Activated CD4-positive, alpha-beta T cell treated with anti-CD3 and anti-CD28 coated beads, Interleukin-2, amount 50 U/mL, for 1 hour (primary cell): ENCODE measurements at places on chromosomes 11 and 22.

DNA sequence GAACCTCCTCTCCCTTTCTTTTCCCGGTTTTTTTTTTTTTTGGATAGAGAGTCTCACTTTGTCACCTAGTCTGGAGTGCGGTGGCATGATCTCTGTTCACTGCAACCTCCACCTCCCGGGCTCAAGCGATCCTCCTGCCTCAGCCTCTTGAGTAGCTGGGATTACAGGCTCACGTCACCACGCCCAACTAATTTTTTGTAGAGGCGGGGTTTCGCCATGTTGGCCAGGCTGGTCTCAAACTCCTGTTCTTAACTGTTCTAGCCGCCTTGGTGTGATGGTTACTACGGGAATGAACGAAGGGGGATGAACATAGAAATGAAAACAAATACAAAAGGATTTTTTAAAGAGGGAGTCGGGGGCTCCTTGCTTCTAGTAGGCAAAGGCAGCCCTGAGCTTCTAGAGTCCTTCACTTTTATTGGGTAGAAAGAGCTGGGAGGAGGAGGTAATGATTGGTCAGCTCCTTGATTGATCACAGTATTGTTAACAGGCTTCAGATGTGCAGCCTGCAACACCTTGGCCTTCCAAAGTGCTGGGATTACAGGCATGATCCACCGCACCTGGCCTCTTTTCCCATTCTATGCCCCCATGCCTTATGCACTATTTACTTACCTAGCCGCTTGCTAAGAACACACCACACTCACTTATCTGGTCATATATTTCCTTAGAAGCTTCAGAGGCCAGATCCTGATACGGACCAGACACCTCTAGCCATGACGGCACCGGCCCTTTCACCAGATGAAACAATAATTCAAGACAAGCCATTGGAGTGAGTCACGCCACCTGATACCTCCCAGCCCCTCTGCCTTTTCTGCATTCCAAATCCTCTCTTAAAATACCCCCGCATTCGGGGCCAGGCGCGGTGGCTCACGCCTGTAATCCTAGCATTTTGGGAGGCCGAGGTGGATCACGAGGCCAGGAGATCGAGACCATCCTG, 20.7 kb downstream of the SUSD2 start:
- DNase-seq, result no peak

- no peak for DNase-seq
These were observed 17.9 kb upstream of the TPH1 start for GRCh38 chr11:18063862-18064434.

DNA sequence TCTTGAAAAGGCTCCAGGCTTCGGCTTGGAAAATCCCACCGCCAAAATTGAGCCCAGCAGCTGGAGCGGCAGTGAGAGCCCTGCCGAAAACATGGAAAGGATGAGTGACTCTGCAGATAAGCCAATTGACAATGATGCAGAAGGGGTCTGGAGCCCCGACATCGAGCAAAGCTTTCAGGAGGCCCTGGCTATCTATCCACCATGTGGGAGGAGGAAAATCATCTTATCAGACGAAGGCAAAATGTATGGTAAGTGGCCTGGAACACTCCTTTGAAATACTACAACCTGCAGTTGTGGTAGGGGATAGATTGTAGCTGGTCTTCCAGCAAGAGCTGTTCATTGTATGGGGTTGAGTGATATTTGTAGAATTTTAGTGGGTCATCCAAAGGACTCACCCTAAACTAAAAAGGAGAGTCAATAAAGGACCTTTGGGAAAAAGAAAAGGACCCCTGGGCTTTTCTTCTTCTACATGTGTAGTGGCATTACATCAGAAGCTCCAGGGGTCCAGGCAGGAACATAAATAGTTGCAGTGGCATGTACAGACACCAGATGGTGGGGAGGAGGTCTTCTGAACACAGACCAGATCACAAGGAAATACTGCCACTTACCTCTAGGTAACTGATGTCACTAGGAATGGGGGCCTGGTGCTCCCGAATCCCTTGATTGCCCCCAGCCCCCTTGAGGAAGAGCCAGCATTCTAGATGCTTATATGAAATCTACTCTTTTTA, 90.1 kb downstream of the TEAD1 start:
- no peak for DNase-seq

- DNase-seq, result no peak
These were observed 519 bp upstream of the PDE3B start for GRCh38 chr11:14642873-14643696.

DNA sequence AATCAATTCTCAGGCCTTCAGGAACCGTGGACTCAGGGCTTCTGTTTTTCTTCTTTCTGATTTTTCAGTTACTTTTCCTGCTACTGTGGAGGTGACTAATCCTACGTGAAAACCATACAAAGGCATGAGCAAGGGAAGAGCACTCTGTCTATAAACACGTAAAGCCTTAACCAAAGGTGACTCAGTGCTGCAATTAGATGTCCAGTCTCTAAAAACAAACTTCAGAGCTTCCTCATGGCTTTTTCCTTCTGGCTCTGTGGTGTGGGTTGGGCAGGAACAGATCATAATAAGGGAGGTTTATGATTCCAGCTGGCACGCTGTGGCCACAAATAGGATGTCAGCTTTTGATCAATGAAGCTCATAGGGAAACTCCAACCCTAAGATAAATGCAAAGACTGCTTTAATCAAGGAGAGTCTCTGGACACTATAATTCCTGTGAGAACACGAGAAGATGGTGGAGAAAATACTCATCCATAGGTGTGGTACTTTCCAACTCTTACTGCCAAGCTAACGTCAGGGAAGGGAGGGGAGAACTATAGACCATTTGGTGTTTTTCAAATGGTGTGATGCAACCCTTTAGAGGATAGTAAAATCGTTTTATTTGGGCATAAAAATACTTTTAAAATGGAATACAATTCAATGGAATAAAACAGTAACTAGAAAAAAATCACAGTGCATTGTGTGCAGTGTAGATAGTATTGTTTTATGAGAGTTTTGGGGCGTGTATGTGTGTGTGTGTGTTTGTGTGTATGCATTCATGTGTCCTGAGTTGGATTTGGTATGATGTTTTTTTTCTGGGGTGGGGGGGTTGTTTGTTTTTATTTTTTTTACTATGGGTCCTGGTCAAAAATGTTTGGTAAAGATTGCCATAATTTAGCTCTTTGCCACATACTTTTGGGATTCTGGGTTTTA, at the start of gene NXPE2:
Gene NXPE2, plus strand, starts transcription at position 403 of the 912 bp plus-strand sequence. Its CDS starts 49 bp downstream, at position 452.
- no peak for DNase-seq

GRCh38 chr22:41587347-41587723, 2.3 kb downstream of the PMM1 start:
- no peak for DNase-seq

DNA sequence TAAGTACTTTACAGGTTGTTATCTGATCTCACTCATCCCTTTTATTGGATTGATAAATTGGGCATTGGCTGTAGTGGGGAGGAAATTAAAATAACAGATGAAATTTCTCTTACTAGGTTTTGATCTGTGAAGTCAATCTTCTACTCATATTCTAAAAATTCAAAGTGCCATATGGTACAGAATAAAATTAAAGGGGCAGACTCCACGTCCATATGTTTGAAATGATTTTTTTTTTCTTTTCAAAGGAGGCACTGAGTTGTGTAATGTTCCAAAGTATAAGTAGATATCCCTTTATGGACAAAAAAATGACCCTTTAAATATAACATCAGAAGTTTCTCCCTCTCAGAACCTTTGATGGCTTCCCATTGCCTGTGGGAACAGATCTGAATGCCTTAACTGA, 207.4 kb downstream of the DBX1 start:
- DNase-seq, result no peak

GRCh38 chr11:33912405-33913361, 20.8 kb upstream of the LMO2 start:
- DNase-seq, result no peak

- no peak for DNase-seq
These were observed 479.4 kb downstream of the JRKL start for GRCh38 chr11:96869207-96869606.

DNA sequence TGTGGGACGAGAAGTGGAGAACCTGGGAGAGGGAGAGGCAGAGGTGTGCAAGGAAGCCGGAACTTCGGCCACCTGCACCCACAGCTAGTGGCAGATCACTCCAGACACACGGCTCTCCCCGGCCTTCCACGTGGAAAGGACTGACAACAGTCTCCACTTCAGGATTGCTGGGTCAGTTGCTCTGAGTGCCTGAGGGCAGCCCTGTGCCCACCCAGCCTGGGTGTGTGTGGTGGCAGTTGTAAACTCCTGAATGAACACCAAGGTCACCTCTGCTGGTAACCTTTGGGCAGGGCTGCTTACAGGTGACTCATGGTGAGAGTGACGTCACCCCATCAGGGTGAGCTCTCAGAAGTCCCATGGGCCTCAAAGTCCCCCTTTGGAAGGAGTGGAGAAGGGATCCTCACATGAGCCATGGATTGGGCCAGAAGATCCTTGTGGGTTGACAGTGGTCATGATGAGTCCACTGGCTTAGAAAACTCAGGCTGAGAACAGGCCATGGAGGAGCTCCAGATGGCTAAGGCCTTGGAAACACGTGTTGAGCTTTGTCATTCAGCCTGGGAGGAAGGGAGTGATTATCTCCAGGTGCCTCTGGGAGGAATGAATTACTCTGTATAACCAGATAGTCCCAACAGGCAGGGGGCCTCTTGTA, 71.3 kb downstream of the BCR start:
- no peak for DNase-seq

DNA sequence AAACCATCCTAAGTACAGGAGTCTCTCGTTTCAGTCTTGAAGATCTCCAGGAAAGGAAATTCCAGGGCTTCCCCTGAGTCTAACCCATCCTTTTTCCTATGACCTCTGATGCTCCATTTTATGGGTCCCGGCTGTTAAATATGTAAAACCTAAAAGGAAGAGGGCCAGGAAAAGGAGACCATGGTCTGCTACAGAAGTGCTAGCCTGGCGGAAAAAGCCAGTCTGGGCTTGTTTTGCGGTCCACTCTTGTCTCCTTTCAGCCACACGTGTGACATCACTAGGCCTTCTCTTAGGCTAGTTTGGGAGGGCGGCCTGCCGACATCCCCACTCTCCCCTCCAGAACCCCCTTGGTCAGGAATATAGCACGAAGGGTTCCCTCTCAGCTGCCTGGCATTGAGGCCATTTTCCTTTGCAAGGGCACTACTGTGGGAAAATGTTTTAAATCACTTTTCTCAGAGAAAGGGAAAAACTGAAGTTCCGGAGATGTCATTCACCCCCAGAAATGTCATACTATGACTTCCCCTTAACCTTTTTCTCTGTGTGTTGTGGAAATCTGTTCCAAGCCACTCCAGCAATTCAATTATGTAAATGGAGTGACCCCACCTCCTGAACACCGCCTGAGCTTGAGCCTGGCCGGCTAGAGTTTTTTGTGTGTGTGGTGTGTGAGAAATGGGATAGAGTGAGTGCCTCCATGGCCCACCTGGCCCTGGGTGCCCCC, 86.9 kb downstream of the UBASH3B start:
- no peak for DNase-seq

- DNase-seq, result no peak
These were observed 101.5 kb downstream of the BRD1 start for GRCh38 chr22:49726022-49726681.

GRCh38 chr11:67700141-67700540, 25.7 kb upstream of the ALDH3B2 start:
- DNase-seq, result no peak

DNA sequence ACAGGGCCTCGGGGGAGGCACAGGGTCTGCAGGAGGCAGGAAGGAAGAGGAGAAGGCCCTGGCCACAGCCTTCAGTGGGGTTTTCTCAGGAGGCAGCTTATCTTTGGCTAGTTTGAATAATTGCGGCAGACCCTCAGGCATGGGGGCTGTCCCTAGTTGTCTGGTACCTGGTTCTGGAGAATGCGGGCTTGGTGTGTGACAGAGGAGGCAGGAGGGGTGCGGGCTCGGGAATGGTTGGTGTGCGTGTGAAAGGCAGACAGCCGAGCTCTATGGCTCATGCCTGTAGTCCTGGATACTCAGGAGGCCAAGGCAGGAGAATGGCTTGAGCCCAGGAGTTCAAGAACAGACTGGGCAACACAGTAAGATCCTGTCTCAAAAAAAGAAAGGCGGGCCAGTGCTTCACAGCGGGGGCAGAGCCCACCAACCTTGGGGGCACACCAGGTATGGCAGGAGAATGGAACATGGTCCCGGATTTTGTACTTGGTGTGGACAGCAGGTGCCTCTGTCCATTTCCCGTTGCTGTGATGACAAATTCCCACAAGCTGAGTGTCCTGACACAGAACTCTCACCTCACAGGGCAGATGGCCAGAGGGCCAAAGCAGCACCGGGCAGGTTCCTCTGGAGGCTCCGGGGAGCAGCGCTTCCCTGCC, 640.6 kb downstream of the TBC1D22A start:
- DNase-seq, result no peak
